ENCODE measurements at places on chromosomes 6 and 20.

GRCh38 chr6:161903584-161904212 lies 629.8 kb upstream of the AGPAT4 start:
- no peak for DNase-seq

GRCh38 chr6:98905759-98906158 lies 42.0 kb downstream of the FBXL4 start:
- no peak for DNase-seq

GRCh38 chr20:60170116-60170515 lies 211.9 kb downstream of the CDH26 start:
- no peak for DNase-seq

- DNase-seq = no peak
Measured at GRCh38 chr6:6943421-6943820, 164.3 kb upstream of the RREB1 start.

GRCh38 chr6:3162565-3163247 lies 5.4 kb upstream of the TUBB2A start:
- DNase-seq = peak; percentile 62
